ENCODE measurements at places on chromosomes 6 and 20.

- DNase-seq = no peak
Measured at GRCh38 chr6:107689190-107689589, 134.9 kb downstream of the SCML4 start.

GRCh38 chr6:8139451-8139850, 37.1 kb upstream of the EEF1E1 start:
- DNase-seq = no peak

- DNase-seq = peak; percentile 35
Measured at GRCh38 chr20:31473331-31474096, 1.4 kb downstream of the DEFB124 start.

DNA sequence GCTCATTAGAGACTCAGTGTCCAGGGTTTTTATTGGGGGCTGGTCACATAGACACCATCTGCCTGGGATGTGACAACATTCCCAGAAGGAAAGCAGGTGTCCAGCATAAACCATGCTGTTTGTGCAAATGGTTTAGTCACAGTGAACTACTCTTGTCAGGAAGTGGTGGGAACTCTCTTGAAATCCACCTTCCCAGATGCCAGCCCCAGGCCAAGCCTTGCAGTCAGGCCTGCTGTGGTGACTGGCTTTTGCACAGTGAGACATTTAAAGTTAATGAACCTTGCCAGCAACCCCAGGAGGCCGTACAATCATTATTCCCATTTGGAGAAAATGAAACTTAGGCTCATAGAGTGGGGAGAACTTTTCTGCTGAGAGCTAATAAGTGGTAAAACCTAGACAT, 242.5 kb upstream of the KCNG1 start:
- no peak for DNase-seq

DNA sequence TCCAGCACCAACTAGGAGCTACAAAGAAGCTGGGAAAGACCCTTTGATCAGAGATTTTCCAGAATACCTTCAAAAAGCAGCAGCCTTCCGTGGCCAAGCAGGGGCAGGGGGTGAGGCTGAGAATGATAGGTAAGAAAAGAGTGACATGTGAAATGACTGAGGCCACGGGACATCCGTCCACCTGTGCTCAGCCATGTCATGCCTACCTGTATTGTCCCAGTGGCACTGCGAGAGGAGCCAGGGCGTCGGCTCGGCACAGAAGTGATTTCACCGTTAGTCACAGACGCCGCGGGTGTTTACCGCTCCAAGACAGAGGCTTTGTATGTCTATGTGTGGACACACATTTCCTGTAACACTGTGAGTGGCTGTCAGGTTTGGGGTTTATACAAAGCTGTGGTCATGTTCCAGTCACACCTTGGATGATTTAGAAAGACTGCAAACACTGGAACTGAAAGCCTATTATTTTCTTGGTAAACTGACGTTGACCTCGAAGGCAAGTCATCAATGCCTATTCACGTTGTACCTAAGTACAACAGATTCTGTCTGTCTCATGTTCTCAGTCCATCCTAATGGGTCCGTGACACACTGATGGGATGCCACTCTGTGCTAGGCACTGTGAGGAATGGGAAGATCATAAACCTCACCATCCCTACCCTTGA, 32.1 kb upstream of the JAG1 start:
- DNase-seq = no peak

DNA sequence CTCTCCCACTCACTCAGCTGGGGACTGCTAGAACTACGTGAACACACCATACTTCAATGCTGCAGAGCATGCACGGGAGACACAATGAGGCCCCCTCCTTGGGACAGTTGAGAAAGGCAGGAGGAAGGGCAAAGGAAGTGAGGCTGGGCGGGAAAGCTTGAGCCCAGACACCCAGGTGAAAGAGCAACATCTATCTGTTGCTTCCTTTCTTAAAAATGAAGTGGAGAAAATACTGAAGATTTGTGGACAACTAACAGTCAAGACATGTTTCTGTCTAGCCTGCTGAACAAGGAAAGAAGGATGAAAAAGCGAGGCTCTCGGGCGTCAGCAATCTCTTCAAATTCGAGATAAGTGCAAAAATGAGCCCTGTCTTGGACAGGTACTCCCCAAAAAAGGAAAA, 3.0 kb upstream of the NNAT start:
- DNase-seq = no peak

DNA sequence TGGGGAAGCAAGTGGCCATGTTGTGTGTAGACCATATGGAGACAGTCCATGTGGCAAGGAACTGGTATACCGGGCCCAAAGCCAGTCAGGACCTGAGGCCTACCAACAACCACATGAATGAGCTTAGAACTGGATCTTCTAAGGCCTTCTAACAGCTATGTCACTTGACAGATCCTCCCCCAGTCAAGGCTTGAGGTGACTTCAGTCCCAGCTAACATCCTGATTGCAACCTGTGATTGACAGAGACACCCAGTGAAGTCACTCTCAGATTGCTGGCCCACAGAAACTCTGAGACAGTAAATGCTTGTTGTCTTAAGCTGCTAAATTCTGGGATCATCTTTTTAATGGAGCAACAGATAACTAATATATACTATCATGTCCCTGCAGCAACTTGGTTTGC, 32.9 kb downstream of the AHI1 start:
- DNase-seq = no peak

All from OCI-M1 (cell line).